ENCODE measurements at places on chromosomes 6 and 20.
A peak's percentile ranks its signal among the peaks of the same experiment; 100 is the strongest.

- peak; percentile 67 for DNase-seq
Observed at GRCh38 chr6:159929819-159930218, 39.0 kb downstream of the MAS1 start.

DNA sequence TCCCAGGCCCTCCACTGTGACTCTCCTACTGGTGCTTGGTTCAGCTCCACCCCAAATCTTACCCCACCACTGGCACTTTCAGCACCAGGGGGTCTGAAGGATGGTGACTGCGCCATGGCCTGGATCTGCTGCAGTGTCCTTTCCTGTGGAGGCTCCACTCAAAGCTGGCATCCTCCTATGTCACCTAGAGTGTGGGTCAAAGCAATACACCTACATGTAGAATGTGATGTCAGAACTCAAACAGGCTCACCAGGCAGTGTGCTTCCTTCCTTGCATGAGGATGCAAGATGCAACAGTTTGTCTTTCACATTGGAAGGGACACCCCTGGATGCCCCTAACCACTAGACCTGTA, 32.8 kb upstream of the MICB start:
- DNase-seq: no peak

DNA sequence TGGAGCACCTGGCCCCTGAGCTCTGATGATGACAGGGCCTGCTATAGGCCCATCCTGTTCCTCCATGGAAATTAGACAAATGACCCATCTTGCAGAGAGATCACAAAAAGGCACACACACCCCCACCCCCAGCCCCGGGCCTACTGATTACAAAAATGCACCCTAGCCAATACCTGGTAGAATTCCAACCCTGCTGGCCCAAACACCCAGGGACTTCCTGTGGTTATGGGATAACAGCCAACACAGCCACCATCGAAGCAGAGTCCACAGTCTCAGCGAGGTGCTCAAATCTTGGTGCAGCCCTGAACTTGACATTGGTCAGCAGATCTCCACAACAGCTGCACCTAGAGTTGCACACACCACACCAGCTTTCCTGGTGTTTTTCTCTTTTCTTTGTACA, 17.0 kb downstream of the NCR2 start:
- no peak for DNase-seq

- DNase-seq: no peak
Observed at GRCh38 chr6:129517288-129517687, 192.7 kb downstream of the ARHGAP18 start.

DNA sequence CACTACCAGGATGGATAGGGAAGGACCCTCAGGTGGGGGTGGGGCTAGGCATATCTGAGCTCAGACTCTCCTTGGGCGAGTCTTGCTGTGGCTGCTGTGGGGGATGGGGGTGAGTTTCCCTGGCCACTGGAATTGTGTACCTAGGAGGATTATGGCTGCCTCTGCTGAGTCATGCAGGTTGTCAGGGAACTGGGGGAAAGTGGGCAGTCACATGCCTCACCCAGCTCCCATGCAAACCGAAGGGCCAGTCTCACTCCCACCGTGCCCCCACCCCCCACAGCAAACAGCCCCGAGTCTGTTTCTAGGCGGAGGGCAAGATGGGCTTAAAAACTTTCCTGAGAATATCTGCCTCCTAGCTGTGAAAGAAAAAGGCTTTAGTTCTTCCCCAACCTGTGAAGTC, 210.3 kb upstream of the FERMT1 start:
- no peak for DNase-seq

GRCh38 chr6:139587469-139587868, 213.0 kb upstream of the CITED2 start:
- no peak for DNase-seq

- DNase-seq: no peak
Observed at GRCh38 chr20:5402903-5403531, 86.3 kb upstream of the PROKR2 start.

Data from central memory CD4-positive, alpha-beta T cell (primary cell).